GM04504 (cell line): ENCODE measurements at places on chromosomes 2 and 18.

- no peak for DNase-seq
Measured at GRCh38 chr2:664063-664462, 13.1 kb downstream of the TMEM18 start.

DNA sequence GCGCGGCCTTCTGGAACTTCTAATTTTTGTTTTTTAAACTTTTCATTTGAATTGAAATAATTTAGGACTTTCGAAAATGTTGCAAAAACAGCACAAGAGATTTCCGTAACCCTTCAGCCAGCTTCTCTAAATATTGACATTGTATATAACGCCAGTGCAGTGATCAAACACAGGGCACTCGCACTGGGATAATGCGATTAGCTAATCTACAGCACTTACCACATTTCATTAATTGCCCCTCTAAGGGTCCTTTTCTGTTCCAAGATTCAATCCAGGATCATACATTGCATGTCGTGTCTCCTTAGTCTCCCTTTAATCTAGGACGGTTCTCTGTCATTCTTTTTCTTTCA, 343 bp upstream of the CD302 start:
- no peak for DNase-seq

GRCh38 chr18:79545736-79546171, 133.8 kb upstream of the CTDP1 start:
- DNase-seq, result no peak

GRCh38 chr2:107545066-107545465, 281.6 kb upstream of the RGPD4 start:
- no peak for DNase-seq
